ENCODE measurements at places on chromosomes 2 and 18. TPM values are rescaled to one million over a fixed set of nuclear protein-coding genes. Genes with fewer than 3 reads are reported as not detected.

DNA sequence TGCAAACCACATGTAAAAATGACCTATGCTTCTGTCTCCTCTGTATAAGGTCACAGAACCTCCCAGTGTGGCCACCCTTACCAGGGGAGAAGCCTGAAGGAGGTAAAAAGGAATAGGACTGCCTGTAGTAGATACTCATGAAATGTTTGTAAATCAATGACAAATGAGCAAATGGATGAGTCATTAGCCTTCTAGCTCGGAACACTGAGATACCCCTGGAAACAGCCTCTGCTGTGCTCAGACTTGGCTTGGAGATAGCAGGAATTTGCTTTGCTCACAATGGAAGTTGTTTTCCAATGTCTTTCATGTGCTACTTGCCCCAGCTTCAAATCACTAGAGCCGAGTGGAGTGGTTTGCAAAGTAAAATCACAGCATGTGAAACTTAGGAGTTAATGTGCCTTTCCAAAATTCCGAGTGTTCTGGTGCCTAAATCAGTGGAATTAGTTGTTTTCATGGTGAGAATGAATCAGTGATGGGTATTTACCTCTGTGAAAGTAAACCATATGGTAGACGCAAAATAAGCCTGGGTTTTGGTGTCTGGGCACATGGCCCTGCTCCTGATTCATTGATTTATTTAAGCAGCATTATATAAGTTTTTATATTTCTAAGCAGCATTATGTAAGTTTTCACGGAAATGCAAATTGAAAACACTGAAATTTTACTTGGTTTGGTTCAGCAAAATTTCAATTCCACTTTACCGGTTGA is 154.0 kb upstream of the MAP3K20 start:
- no peaks in the 10 kb centered on the region for H3K27me3 ChIP-seq
- no peak overlapping the region for H3K4me3 ChIP-seq
- H3K36me3 ChIP-seq = peaks cover 3% of the 10 kb centered on the region
- DNase-seq = no peak
- no peaks in the 10 kb centered on the region for H3K4me1 ChIP-seq

- H3K4me3 ChIP-seq = no peak overlapping the region
- no peak overlapping the region for H3K27ac ChIP-seq
- no peaks in the 10 kb centered on the region for H3K36me3 ChIP-seq
- H3K27me3 ChIP-seq = no peaks in the 10 kb centered on the region
- no peak for DNase-seq
Measured at GRCh38 chr2:234302664-234302991, 194.3 kb downstream of the ARL4C start.

DNA sequence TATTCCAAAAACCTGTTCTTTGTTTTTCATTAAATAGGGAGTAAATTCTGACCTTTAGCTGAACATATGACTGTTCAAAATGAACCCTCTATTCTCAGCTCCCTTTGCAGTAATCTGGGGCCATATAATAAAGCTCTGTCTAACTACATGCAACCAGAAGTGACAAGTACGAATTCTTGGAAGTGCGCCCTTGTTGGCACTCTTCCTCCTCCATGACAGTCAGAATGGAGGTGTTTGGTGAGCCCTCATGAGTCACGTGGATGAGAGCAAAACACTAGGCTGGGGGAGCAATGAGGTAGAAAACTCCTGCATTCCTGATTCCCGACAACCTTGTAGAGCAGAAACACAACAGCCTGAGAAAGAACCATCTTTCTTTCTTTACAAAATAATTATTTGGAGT is 552.9 kb downstream of the FBXO15 start:
- no peak for DNase-seq
- no peaks in the 10 kb centered on the region for H3K27me3 ChIP-seq
- H3K36me3 ChIP-seq = no peaks in the 10 kb centered on the region

- no peak for DNase-seq
- H3K4me1 ChIP-seq = no peaks in the 10 kb centered on the region
- H3K4me3 ChIP-seq = no peak overlapping the region
- H3K27ac ChIP-seq = no peak overlapping the region
- H3K36me3 ChIP-seq = no peaks in the 10 kb centered on the region
- no peaks in the 10 kb centered on the region for H3K27me3 ChIP-seq
Measured at GRCh38 chr2:100757621-100758394, 62.1 kb upstream of the NPAS2 start.

DNA sequence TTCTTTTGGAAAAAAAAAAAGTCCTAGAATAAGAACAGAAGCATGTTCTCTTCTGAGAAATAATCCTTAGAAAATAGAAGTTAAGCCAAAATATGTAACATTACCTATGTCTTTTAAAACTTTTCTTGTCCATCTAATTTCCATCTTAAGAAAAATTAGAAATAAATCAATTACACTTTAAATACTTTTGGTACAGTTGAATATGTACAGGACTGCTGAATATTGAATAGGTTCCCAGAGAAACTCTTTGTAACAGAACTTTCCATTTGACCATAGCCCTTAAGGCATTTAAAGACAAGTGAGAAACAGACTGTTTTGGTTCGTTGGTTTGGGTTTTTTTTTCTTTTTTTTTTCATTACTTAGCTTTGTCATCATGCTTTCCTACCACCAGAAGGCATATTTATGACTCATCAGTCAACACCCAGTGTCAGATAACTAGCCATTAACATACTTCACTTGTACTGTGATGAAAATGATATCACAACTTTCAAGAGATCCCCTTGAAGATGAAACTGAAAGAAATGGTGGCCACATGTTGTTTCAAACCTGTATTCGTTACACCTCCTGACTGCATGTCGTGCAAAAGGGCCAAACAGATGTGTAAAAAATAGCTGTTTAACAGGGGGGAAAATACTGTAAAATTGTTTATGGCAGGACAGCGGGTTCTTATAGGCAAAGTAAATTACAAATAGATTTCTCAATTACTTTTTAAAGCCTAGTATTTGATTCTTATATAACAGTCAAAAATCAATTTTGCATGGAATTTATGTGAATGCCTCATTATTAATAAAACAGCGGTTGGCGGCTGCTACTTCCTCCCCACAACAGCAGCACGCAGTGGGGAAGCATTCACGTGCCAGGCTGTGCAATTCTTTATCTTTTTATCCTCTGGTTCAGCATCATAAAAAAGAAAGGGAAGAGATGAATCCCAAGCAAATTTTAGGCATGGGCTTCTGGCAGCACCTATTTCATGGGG is 280.7 kb upstream of the HNRNPA3 start:
- DNase-seq = peak; percentile 3
- no peaks in the 10 kb centered on the region for H3K36me3 ChIP-seq
- H3K27me3 ChIP-seq = no peaks in the 10 kb centered on the region
- H3K4me1 ChIP-seq = peaks cover 4% of the 10 kb centered on the region

DNA sequence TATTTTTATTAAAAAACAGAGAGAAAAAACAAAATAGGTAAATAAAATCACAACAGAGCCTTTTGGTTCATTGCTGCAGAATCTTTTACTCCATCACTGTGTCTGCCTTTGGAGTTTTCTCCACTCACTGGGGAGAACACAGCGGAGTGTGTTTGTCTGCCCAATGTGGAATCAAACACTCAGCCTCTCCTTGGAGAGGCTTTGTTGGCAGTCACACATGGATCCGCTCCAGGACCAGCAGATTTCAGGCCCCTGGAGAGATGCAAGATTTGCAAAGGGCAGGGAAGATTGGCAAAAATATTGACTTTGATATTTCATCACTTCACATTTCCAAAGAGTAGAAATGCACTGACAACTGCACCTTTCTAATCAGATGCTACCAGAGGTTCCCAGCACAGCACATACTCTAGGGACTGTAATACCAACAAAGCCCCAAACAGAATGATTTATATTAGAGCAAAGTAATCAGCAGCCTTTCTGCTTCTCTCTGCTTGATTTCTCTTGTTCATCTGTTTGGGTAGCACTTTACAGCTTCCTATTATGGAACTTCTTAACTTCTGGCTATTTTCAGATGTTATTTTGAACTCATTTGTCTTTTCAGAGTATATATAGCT is 1898.8 kb upstream of the PIK3C3 start:
- H3K4me1 ChIP-seq = no peaks in the 10 kb centered on the region
- H3K4me3 ChIP-seq = no peak overlapping the region
- H3K27me3 ChIP-seq = no peaks in the 10 kb centered on the region
- no peak overlapping the region for H3K27ac ChIP-seq

- no peaks in the 10 kb centered on the region for H3K27me3 ChIP-seq
- no peak overlapping the region for H3K27ac ChIP-seq
- no peak for DNase-seq
- H3K4me1 ChIP-seq = no peaks in the 10 kb centered on the region
Measured at GRCh38 chr2:60306267-60306861, 247.1 kb downstream of the BCL11A start.

GRCh38 chr2:126796931-126797621 is 101.6 kb upstream of the TEX51 start:
- H3K36me3 ChIP-seq = no peaks in the 10 kb centered on the region
- no peak for DNase-seq
- H3K27ac ChIP-seq = no peak overlapping the region
- H3K4me1 ChIP-seq = no peaks in the 10 kb centered on the region

GRCh38 chr2:119481501-119482455 is 42.5 kb downstream of the SCTR start:
- no peak overlapping the region for H3K27ac ChIP-seq
- H3K4me3 ChIP-seq = no peak overlapping the region
- no peaks in the 10 kb centered on the region for H3K4me1 ChIP-seq
- DNase-seq = no peak
- peaks cover 20% of the 10 kb centered on the region for H3K27me3 ChIP-seq
- no peaks in the 10 kb centered on the region for H3K36me3 ChIP-seq

DNA sequence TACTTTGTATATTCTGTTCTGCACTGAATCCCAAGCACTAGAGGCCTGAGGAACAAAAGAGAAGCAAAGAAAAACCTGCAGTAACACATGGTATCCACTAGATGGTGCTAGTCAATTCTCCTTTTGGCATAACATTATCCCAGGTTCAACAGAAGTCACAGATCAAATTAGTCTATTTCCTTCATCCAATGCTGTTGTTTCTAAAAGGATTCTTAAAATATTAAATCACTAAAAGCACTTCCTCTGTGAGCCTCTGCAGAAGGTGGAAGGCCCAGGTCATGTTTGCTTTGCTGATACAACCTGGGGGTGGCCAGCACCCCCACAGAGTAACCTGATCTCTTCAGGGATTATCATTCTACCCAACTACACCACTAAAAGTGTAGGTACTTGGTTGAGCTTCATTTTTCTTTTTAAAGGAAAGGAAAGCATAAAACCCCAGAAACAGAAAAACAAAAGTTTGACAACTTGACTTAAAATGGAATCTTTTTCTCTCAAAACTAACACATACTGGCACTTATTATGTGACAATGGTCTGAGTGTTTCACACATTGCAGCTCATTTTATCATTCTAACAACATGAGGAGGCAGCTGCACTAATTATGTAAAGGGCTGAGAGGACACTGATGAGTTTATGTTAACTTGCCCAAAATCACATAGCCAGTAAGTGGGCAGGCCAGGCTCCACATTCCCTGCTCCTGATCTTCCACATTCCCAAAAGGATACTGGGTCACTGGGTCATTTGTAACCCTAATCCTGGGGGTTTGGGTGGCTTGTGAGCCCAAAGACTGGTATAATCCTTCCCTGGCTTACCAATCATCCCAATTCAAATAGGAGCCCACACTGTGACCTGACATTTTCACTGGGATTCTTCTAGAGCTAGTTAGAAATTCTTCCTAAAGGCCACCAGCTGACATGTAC is 66.8 kb upstream of the DNER start:
- H3K36me3 ChIP-seq = peaks cover 49% of the 10 kb centered on the region
- H3K4me3 ChIP-seq = no peak overlapping the region
- H3K27me3 ChIP-seq = no peaks in the 10 kb centered on the region
- no peak for DNase-seq
- no peak overlapping the region for H3K27ac ChIP-seq

GRCh38 chr18:74456349-74457042 is 612 bp downstream of the DIPK1C start:
- peaks cover 9% of the 10 kb centered on the region for H3K4me1 ChIP-seq
- H3K36me3 ChIP-seq = no peaks in the 10 kb centered on the region
- DNase-seq = no peak
- no peak overlapping the region for H3K4me3 ChIP-seq
- no peak overlapping the region for H3K27ac ChIP-seq

DNA sequence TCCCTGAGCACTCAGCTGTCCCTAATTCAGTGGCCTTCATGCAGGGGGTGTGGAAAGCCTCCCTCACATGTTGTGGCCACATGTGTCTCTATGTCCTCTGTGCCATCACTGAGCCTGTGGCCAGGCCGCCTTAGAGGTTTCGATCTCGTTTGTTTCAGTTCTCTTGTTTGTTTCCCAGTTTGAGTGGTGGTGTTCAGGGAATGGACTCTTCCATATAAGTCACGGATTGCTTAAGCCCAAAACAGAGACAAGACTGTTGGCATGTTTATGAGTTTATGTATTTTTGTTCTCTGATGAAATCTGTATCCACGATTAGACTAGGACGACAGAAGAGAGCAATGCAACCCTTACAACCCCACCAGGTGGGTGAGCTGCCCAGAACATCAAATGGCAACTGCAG is 134.5 kb downstream of the CCBE1 start:
- no peaks in the 10 kb centered on the region for H3K27me3 ChIP-seq
- no peak for DNase-seq
- H3K27ac ChIP-seq = no peak overlapping the region
- no peaks in the 10 kb centered on the region for H3K36me3 ChIP-seq

DNA sequence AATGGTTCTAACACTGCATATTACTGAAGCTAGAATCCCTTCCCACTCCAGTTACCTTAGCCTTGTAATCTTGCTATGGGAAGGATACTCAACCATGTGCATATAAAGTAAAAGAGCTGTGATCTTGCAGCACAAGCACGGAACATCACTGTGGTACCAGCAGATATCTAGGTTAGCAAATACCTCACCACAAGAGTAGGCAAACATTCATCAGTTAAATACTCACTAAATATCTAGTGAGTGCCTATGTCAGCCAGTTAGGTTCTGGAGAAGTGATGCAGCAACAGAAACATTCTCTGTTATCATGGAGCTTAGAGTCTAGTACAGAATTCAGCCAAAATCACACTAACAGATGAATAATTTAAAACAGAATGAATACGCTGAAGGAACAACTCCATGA is 349.6 kb upstream of the UBE2E3 start:
- DNase-seq = no peak
- H3K4me3 ChIP-seq = no peak overlapping the region
- no peaks in the 10 kb centered on the region for H3K36me3 ChIP-seq
- H3K27ac ChIP-seq = no peak overlapping the region
- H3K27me3 ChIP-seq = no peaks in the 10 kb centered on the region
- no peaks in the 10 kb centered on the region for H3K4me1 ChIP-seq

The CCDC138 gene
- 6.2 TPM for total RNA-seq

The PARD3B gene
- total RNA-seq = 1.6 TPM

The HSBP1L1 gene
- total RNA-seq = 24.6 TPM

The TIGD1 gene
- total RNA-seq = 16.0 TPM

The MALL gene
- total RNA-seq = 0.57 TPM

The CXCR4 gene
- total RNA-seq = 274 TPM

Measured in T-cell (primary cell).